ENCODE measurements at places on chromosomes 2 and 18. TPM values are rescaled to one million over a fixed set of nuclear protein-coding genes. Genes with fewer than 3 reads are reported as not detected.

DNA sequence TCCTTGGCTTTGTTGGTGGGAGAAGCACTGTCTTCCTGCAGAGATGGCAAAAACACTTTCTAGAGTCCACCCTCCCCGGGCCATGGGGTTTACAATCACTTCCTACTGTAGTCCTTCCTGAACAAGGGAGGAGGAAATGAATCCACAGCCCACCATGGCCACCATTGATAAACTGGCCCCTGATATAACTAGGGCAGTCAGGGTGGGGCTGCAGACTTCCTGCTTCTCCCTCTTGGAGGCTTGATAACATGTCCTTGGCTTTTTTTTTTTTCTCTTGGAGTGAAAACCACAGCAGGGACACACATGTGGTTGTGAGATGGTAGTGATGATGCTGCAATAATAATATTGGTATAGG, 437.8 kb downstream of the ZNF521 start:
- DNase-seq: no peak

DNA sequence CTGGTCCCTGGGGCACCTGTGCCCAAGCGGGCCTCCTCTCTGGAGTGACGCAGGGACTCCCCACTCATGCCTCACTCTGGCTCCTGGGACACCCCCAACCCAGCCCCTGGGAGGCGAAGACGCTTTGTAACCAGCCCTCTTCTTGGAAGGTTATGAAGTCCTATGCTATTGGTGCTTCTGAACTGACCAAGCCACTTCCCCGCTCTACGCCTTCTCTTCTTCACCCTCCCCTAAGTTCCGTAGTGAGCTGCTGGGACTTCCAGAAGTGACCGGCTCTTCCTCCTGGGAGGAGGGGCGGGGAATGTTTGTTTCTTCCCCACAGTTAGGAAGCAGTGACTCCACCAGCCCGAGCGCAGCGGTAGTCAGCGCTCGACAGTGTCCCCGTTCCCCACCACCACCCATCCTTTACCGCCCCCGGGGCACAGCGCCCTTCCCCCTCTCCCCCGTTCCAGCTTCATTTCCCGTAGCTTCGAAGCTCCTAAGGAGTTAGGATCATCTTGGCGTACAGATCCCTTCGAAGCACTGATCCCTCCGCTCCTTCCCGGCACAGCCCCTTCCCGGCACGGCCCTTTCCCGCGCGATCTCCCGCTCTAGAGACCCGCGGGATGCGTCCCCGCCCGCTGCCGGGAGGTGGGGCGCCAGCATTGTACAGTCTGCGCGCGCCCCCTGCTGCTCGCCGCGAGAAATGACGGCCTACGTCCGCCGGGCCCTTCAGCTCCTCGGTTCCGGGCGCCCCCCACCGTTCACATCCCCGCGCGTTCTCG, 25.3 kb upstream of the NOTO start:
- no peak for DNase-seq

DNA sequence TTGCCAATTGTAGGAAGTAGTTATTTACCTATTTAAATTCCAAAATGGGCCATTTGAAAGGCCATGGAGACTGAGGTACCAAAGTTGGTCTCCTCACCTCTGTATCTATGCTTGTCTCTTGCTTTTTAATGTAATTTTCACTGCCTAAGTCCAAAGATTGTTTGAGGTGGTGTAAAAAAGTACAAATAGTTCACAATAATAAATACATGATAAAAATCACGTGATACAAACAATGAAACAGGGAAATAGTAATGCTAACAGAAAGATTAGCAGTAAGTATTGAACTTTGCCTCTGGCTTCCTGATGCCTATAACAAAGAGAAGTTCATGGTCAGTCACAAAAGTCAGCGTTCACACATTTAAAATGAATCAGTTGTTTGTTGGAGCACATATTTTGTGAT, 67.6 kb downstream of the CNTNAP5 start:
- no peak for DNase-seq

GRCh38 chr2:74031959-74032287, 47.2 kb downstream of the TET3 start:
- DNase-seq: no peak

DNA sequence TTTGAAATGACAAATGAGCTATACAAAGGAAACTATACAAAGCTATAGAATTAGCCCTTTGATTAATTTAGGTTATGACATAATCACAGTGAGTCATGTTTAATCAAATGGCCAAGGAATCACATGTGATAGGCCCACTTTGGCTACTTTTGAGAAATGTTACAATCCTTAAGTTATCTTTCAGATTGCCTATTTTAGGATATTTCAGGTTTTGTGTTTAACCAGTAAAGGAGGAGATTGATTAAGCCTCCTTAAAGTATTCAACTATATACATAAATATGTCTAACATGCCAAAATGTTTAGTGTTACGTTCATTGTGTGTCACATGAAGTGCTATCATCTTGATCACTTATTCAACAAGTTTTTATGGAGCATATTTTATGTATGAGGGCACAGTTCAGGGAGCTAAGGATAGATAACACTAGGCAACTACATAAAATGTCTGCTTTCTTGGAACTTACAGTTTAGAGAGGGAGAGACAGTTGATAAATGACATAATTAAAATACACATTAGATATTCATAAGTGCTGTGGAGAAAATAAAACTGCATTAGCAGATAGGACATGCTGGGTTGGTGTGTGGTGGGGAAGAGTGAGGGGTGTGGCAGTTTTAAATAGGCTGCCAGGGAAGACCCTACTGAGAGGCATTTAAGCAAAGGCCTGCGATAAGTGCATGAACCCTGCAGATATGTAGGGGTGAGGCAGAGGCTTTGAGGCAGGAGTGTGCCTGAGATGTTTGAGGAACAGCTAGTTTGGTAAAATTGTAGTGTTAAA, 77.2 kb downstream of the LTBP1 start:
- DNase-seq: no peak

- DNase-seq: no peak
Measured at GRCh38 chr2:171522788-171523087, 464 bp downstream of the CYBRD1 start.

DNA sequence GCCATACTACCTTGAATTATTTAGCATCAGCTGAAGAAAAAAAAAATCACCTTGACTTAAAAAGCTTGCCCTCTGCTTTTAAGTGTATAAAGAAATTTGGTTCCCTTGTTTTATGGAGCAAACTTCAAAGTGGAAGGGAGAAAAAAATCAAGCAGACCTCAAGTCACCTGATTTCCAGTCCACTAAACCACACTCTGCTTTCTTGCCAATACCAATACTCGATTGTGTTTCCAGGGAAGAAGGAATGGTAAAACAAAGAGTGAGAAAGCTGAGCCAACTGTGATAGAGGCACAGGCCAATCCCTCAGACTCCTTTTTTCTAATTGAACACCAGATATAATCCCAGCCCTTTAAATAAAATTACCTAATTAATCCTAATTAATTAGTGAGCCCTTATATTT, 587.3 kb downstream of the ARHGAP15 start:
- DNase-seq: no peak

- DNase-seq: no peak
Measured at GRCh38 chr2:204265681-204266181, 279.5 kb upstream of the PARD3B start.

GRCh38 chr2:203681978-203682377, 24.5 kb upstream of the CD28 start:
- no peak for DNase-seq

GRCh38 chr2:217067787-217068186, 207.9 kb upstream of the TNP1 start:
- no peak for DNase-seq

- no peak for DNase-seq
Measured at GRCh38 chr18:62938487-62938886, 223.1 kb downstream of the PHLPP1 start.

DNA sequence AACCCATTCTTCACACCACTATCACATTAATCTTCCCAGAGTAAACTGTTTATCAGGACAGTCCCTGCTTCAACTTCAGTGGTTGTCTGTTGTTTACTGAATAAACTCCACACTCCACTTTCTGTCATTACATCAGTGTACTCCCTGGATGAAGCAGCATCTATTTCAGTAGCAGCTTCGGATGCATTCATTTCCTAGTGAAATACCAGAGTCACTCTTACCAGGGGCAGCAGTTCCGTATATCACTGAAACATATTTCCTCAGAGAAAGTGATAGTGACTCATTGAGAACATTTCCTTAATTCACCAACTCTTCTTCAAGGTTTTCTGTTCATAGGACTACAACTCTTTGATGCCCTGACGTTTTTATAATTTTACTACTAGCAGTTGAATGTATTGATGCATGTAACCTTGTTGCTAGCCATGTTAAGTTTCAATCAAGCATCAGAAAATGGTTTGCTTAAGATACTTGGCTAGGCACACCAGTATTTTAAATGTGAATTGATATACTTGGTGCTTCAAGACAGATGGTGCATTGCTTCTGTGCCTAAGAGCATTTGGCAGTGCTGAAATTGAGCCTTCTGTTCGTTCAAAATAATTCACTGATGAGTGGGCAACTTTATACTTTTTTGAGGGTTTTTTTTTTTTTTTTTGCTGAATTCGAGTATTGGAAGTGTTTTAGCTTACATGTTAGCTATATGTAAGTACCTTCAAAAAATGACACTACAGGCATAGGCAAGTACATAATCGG, 92.3 kb downstream of the UBE2E3 start:
- DNase-seq: no peak

- DNase-seq: no peak
Measured at GRCh38 chr18:62332964-62333695, 8.0 kb downstream of the TNFRSF11A start.

GRCh38 chr2:209900638-209901037, 101.8 kb upstream of the RPE start:
- DNase-seq: no peak

The AQP12A gene
- not detected for total RNA-seq

The MPV17 gene
- total RNA-seq: 63.3 TPM

The RAB6C gene
- total RNA-seq: not detected

The TXNL4A gene
- 181 TPM for total RNA-seq

The G6PC2 gene
- total RNA-seq: not detected

The SP9 gene
- total RNA-seq: not detected

The ALPG gene
- total RNA-seq: not detected

The CDH7 gene
- total RNA-seq: not detected

The COBLL1 gene
- total RNA-seq: 0.32 TPM

The UPP2 gene
- total RNA-seq: not detected

The COL4A4 gene
- total RNA-seq: 3.4 TPM

The RRM2 gene
- 231 TPM for total RNA-seq
